Foreskin melanocyte (primary cell): ENCODE measurements at places on chromosomes 7 and 10.

DNA sequence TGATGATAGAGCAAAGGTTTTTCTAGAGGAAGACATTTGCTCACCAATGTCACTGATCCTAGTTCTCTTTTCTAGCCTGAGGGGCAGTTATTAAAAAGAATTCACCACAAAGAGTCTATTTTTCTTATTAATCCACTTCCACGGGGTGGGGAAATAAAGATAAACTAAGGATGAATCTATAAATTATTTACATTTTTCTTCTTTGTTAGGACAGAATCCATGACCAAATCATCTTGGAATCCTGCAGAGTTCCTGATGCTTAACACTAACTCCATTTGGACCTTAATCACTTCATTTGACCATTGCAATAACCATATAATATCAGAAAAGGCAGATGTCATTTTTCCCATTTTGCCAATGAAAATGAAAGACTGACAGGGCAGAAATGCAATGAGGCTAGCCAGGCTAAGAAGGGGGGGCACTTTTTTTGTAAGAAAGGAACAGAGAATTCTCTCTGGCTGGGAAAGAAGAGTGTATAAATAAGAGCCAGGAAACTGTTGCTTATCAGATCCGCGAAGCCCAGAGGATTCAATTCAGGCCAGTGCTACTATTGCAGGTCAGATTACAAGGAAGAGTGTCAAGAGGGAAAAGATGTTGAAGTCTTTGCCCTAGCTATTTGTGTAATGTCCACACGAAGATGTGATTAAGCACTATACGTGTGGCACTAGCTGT lies 433.2 kb downstream of the TNS3 start:
- DNase-seq: peak; percentile 8

- no peak for DNase-seq
Measured at GRCh38 chr7:120260111-120260510, 12.9 kb upstream of the KCND2 start.

DNA sequence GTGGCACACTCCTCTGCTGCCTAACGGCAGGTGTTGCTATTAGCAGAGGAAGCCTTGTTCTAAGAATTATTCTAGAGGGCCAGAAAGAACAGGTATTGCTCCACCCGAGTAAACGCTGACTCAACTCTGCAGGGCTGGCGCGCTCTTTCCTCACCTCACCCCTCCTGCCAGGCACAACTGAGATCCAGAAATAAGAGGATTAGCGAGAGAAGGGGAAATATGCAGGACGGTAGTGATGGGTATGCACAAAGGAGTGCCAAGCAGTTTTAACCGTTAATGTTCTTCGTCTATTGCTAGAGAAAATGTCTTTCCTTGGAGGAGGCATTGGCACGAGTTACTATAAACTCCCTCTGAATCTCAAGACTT lies 369 bp upstream of the SCIN start:
- no peak for DNase-seq

DNA sequence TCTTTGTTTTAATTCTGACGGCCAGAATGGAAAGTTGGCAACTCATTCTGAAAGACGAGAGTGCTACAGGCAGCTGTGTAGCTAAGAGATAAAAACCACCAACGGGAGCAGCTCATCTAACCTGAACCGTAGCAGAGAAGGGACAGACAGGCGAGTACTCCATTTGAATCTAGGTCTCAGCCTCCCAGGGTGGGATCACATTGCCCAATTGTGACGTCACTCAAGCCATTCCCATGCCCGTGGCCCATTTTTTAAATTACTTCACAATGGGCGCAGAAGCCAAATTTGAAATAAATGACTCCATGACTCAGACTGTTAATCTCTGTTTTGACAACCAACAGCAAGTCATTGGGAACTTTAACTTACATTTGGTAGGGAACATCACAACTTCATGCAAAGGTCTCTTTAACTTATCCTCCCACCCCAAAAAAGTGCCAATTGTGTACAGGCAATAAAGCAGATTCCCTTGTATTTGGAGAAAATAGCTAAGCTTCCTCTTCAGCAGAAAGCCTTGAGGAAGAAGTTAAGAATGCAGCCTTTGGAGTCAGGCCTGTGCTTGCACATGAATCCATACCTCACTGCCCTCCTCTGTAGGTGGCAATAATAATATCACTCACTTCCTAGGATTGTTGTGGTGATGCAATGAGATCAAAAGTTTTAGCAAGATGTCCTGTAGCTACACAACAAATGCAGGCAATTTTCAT lies 93.2 kb upstream of the KIF5B start:
- DNase-seq: no peak

DNA sequence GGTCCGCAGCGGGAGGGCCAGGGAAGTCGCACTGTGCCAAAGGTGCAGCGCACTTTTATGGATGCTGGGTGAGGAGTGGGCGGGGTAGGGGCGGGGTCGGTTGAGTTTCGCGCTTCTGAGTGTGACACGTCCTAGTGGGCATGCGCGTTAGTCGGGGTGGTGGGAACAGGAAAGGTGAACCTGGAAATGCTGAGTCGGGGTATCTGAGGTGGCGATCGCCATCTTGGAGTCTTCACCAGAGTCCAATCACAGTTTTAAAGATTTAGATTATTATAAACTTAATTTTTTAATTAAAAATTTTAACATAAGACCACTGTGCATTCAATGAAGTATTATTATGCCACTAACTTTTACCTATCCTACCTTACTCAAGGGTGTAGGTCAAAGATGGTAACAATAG lies 45.7 kb downstream of the ZNF138 start:
- no peak for DNase-seq

DNA sequence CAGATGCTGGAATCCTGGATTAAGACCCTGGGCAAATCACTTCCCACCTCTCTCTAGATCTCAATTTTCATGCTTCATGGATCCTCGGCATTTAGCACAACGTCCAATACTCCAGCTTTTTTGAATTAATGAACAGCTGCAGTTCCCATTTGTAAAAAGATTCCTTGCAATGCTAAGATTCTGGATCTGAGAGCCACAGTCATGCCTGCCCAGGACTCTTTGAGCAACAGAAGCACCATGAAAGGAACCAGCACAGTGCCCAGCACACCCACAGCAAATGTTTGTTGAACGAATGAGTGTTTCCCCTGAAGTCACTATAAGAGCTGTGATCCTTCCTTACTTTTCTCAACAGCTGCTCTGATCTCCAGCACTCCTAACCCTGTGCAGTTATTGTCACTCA lies 20.8 kb upstream of the DDIT4 start:
- no peak for DNase-seq

- no peak for DNase-seq
Measured at GRCh38 chr10:31011017-31011664, 20.5 kb downstream of the ZNF438 start.

GRCh38 chr7:24825381-24825794 lies 68.1 kb upstream of the GSDME start:
- no peak for DNase-seq

DNA sequence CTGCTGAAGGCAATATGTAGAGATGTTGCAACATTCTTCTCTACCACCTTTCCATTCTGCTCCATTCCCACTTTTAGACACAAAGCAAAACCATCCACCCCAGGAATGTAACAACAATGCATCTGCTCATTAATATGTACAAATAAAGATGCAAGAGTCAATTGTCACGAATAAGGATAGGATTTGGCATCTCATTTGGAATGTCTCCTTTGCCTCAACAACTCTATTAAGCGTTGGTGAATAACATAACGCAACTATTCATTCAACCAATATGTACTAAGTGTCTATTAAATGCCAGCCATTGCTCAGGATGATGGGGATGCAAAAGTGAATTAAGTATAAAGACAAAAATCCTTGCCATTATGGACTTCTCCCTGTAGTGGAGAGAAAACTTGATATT lies 152.1 kb downstream of the JAZF1 start:
- no peak for DNase-seq

DNA sequence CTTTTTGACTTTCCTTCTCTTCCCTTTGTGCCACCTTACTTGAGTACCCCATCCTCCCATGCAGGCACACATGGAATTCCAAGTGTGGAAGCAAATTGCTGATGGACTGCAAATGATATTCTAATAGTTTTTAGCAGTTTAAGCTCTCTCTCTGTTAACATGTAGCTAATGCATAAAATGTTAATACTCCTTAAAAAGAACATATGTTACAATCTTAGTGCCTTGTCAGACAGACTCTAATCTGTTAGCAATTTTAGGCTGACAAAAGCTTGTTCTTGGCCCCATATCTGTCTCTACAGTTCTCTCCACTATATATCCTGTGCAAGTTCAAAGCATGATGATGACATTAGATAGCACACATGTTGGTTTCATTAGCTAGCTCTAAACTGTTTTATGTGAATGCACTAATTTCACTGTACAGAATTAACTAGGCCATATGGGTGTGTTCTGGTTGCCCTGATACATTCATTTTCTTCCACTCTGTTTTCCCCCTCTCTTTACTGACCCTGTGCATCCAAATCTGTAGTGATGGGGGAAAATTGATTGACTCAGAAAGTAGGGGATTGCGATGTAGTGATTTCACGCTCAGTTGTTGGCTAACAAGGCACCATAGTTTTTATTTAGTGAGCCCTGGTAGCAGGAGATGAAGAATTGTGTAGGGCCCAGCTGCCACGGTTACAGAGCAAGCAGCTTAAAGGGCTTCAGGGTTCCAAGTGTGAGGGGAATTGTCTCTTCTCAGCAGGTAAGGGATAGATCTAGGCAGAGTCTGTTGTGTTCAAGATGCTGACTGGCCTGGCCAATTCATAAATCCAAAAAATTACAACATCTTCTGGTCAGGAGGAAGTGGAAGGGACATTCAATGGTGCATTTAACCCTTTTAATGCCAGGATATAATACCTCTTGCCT lies 114.6 kb upstream of the FZD1 start:
- DNase-seq: no peak

GRCh38 chr10:58064714-58065528 lies 202.8 kb downstream of the IPMK start:
- peak; percentile 25 for DNase-seq

DNA sequence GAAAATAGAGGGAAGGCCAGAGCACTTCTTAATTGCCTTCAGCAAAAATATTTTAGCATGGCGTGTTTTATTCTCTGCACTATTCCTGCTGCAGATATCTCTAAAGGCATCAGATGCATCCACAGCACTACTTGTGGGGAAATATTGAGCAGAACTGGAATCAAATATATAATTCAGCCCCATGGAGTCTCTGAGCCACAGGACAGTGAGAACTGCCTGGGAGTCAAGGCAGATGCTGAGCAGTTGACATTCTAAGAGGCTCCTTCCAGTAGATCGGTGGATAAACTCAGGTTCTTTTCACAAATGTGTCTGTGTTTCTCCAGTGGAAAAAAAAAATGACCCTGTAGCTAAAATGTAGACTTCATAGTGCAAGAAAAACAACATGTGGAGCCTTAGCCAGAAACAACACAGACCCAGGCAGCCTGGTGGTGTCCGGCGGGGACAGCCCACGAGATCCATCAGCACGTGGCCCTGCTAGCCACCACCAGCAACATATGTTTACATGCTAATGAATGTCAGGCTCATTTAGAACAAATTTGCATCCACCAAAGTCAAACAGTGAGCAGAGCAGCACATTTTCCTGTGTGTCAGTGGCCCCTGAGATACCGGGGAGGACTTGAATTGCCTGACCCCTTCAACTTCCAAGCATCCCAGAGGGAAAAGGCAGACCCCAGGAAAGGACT lies 123.3 kb upstream of the PFKP start:
- DNase-seq: no peak

GRCh38 chr7:46835556-46835955 lies 746.4 kb downstream of the TNS3 start:
- no peak for DNase-seq
